ENCODE measurements at places on chromosomes 11 and 22.

DNA sequence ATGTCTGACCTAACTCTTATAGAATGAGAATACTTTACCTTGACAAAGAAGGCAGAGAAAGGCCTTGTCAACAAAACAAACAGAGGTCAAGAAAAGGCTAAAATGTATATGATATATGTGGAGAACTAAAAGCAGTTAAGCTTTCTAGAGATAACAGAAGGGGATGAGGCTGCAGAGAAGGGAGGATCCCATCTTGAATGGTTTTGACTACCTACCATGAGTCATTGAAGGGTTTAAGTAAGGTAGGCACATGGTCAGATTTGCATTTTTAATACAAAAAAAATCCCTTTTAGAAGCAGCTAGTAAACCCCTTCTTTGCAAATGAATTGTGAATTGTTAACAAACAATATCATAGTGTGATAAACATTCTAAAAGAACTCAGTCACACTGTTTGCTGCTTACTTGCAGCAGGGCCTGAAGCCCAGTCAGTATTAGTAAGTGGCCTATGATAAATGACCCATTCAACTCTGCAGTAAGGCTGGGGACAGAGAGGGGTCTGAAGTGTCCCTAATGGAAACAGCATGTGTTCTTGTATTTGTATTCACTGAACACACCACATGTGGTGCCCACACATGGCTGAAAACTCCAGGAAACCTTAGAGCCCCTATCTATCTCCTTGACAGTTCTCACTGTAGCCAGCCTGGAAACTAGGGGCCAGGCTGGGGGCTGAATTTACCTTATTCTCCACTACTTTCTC, 328.8 kb upstream of the PITPNB start:
- no peak for DNase-seq

GRCh38 chr11:63931045-63931444, 7.8 kb upstream of the NAA40 start:
- no peak for DNase-seq

- DNase-seq: no peak
Observed at GRCh38 chr11:113587308-113587739, 112.1 kb upstream of the DRD2 start.

DNA sequence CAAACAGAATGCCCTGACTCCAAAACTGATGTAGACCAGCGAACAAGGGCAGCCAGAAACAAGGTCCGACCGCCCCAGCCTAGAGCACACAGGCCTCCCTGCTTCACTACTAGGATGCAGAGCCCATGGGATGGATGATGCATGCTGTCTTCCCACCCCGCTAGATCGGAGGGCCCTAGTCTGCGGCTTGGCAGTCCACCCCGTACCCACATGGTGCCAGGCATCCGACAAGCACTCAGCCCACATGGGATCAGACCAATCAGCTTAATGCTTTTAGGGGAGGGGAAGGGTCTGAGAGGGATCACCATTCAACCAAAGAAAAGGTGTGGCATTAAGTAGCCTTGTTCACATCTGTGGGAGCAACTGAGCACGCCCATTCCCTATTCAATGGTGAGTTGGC, 30.6 kb downstream of the PISD start:
- DNase-seq: no peak

DNA sequence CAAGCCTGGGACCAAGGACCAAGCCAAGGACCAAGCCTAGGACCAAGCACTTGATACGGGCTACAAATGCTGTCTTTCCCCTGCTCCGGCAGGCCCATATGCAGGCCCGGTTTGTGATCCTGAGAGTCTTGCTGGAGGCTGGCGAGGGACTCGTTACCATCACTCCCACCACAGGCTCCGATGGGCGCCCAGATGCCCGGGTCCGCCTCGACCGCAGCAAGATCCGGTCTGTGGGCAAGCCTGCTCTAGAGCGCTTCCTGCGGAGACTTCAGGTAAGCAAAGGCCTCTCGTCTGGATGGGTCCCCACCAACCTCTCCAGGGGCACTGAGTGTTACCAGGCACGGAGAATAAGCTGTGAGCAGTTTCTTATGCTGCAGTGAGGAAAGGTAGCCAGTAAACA, 13.2 kb upstream of the BBS1 start:
- no peak for DNase-seq

GRCh38 chr11:57598831-57599155, 1.3 kb downstream of the SERPING1 start:
- no peak for DNase-seq

DNA sequence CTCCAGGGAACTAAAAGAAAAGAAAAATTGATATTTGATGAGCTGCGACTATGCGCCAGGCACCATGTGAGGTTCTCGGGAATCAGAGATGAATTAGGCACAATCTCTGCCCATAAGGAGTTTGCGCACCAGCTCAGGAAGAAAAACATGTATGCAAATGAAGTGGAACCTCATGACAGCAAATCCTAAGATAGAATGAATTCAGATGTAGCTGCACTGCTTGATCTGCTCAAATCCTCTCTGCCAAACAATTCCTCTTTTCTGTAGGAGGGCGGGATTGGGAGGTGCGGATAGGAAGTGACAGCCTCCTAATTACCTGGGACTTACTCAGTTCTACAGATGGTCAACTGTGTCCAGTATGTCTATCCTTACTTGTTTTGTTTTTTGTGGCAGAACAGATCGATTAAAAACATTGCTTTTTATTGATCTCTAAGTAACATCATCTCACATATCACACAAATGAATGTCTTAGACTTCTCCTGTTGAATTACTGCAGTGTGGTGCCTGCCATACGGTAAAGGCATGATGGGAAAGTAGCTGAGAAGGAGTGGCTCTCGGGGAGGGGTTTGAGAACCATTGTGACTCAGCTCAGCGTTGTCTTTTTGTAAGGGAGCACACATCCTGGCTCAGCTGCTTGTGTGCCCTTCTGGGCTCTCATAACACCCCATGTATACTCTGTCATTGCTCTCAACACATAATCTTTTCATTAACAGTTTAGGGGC, 13.9 kb downstream of the CRTAM start:
- no peak for DNase-seq

DNA sequence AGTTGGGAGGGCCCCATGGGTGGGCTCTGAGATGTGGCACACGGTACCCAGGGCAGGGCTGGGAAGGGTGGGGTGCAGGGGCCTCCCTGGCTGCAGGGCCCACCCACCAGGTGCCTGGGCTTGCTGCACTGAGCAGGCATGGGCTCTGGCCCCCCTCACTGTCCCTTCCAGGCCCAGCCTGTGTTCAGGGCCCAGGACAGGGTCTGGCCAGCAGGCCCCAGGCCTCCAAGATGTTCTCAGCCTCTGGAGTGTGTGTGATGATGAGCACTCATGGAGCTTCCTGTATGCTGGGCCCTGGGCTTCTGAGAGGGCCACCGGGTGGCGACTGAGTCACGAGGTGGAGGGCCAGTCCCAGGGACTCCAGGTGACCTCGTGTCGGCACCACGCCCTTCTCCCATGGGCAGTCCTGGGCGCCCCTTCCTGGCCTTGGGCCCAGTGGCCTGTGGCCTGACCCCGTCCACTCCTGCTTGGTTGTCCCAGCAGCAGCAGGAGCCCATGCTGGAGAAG, 55.9 kb upstream of the CCDC188 start:
- no peak for DNase-seq

- no peak for DNase-seq
Observed at GRCh38 chr22:45481661-45482060, 21.0 kb upstream of the FBLN1 start.

DNA sequence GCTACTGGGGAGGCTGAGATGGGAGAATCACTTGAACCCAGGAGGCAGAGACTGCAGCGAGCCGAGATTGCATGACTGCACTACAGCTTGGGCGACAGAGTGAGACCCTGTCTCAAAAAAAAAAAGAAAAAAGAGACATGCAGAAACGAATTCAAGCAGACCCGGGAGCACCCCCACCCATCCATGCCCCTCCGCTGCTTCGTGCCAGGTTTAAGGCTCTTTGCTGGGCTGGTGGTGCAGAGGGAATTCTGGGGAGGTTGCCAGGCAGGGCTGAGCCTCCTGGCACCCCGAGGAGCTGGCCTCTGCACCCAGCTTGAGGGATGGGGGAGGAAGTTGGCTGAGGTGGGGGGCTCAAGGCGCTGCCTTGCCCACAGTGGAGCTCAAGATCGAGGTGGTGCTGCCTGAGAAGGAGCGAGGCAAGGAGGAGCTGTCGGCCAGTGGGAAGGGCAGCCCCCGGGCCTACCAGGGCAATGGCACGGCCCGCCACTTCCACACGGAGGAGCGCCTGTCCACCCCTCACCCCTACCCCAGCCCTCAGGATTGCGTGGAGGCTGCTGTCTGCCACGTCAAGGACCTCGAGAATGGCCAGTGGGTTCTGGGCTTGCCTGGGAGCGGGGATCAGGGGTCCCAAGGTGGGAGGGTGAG, 6.0 kb downstream of the AIFM3 start:
- no peak for DNase-seq

GRCh38 chr22:37157516-37158285, 8.0 kb upstream of the IL2RB start:
- no peak for DNase-seq

- peak; percentile 38 for DNase-seq
Observed at GRCh38 chr11:78828676-78829075, 254.0 kb upstream of the NARS2 start.
